Dorsolateral prefrontal cortex (tissue), 122 donors: ENCODE measurements at places on chromosomes 3 and 15.

GRCh38 chr15:28084547-28084946, 14.6 kb downstream of the OCA2 start:
- no peak for DNase-seq

DNA sequence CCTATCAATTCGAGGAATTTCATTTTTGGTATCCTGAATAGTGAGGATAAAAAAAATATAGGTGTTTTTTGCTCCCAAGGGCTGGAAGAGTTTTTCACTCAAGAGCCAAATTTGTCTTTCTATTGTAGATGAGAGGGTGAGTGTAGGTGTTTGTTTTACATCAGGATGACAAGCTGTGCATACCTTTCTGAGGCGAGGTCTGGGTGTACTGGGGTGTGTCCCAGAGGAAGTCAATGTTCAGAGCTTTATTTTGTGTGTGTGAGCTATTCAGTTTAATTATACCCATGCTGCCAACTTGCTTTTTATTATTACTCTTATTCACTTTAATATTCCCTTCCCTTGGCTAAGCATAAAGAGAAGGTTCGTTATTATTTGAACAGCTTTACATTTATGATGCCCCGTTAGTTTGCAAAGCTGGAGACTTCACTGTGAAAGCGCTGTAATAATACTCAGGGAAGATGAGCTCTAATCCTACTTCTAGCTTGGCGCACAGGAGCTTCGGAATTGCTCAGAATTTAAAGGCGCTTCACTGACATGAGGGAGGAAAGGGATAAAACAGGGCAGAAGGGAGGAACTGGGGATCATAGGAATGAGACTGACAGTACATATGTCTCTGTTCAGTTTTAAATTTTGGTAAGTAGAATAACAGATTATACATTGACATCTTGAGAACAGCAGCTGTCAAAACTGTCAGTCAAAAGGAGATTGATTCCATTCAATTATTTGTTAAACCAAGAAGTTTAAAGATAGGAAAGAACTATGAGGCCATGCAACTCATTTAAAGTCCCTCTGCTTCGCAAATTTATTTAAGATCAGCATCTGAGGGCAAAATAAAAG, 117.7 kb upstream of the TP63 start:
- DNase-seq, result no peak

DNA sequence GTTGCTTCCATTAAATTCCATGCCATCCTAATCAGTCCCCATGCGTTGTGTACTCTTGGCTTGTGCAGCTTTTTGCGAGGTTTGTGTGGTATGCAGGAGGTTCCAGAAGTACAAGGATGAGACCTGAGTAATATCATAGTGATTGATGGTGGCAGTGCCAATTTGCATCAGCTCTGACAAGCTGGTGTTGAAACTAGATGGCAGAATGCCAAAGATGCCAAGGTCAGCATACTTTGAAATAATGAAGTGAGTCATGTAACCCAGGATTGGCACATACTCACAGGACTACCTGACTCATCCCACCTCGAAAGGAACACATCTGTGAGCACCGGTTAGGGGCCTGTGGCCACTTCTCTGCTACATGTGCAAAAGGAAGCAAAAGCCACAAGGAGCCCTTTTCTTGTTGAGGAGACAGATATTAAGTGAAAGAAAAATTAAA, 14.3 kb downstream of the KAT2B start:
- no peak for DNase-seq

GRCh38 chr3:127525373-127525772, 65.2 kb downstream of the TPRA1 start:
- no peak for DNase-seq

GRCh38 chr3:31503456-31503855, 29.3 kb upstream of the STT3B start:
- no peak for DNase-seq

GRCh38 chr3:119632829-119633228, 27.6 kb downstream of the POPDC2 start:
- DNase-seq, result no peak

- no peak for DNase-seq
Observed at GRCh38 chr3:143014921-143015320, 13.6 kb downstream of the U2SURP start.

- DNase-seq, result no peak
Observed at GRCh38 chr15:25066708-25067107, 111.9 kb downstream of the SNRPN start.

DNA sequence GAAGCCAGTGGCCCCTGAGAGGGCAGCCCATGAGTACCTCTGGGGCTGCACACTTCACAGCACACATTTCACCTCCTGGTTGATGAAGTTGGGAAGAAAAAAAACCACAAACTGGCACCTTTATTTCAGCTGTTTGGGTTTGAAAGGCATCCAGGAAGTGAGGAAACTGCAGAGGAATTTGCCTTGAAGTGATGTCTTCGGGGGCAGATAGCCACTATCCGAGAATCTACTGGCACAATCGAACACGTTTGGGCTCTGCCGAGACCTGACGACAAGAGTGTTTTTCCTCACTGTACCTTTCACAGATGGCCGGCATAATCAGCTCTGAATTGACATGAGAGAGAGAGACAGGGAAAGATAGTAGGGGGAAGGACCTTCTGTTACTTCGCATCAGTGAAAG, 59.7 kb downstream of the LRIG1 start:
- no peak for DNase-seq

- DNase-seq, result no peak
Observed at GRCh38 chr3:109887293-109887692, 549.9 kb upstream of the DPPA4 start.
